ENCODE measurements at places on chromosomes 16 and 17.
A peak's percentile ranks its signal among the peaks of the same experiment; 100 is the strongest.

GRCh38 chr17:82985973-82986372 lies 93.4 kb upstream of the METRNL start:
- DNase-seq = peak; percentile 88

DNA sequence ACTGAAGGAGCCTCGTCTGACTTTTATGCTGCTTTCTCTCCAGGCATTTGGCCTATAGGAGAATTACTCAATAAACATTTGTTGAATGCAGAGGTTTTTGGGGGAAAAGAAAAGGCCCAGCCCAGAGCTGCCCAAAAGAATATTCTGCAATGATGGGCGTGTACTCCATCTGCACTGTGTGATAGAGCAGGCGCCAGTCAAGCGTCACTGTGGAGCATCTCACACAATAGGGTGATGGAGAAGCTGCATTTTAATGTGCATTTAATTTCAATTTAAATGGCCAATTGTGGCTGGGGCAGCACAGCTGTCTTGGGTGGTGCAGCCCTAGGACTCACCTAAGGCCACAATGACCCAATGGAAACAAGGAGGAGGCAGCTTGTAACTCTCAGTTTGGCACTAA lies 20.6 kb downstream of the GLYR1 start:
- no peak for DNase-seq

DNA sequence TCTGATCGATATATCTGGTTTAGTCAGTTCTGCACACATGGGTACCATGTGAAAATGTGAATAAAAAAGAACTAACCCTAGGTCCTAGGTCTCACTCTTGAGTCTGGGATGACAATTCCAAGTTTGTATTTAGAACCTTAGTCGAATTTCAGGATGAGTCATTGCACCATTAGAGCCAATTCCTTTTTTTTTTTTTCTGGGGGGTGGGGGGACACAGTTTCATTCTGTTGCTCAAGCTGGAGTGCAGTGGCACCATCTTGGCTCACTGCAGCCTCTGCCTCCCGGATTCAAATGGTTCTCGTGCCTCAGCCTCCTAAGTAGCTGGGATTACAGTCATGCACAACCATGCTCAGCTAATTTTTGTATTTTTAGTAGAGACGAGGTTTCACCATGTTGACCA lies 41.6 kb downstream of the SPAG9 start:
- DNase-seq = no peak

GRCh38 chr16:56451753-56452689 lies 667 bp downstream of the OGFOD1 start:
- DNase-seq = peak; percentile 49

GRCh38 chr17:29443041-29443739 lies 53.0 kb downstream of the TAOK1 start:
- no peak for DNase-seq

GRCh38 chr17:57783338-57783742 lies 38.2 kb upstream of the CCDC182 start:
- peak; percentile 80 for DNase-seq

DNA sequence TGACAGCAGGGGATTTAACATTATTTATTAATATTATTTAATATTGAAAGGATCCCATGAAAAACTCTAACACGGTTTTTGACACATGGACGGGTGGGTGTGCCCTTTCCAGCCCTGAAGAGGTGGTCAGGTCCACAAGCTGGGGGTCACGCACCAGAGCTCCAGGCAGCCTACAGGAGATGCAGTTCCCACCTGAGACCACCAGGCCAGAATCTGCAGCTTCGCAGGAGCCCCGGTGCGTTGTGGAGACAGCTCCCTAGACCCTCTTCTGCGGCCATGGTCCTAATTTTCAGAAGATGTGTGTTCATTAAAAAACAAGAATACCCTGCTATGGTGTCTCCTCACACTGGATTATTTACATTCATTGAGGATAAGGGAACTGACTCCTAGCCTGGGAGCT lies 331.1 kb downstream of the C16orf95 start:
- no peak for DNase-seq

DNA sequence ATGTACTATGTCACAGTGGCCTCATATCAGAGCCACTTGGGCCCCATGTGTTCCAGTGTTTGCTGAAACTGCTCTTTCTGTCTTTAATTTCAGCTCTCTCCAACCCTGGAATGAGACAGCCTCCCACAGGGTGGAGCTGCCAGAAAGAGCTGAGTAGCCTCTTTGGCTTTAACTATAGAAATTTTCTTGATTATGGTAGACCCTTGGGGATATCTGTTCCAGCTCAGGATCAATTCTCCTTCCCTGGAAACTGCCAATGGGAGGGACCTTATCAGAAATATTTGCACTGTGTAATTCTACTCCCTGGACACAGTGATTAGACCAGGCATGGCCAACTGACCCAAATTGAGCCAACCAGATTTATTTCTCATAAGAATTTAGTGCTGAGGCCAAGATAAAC lies 39.0 kb upstream of the KDM8 start:
- no peak for DNase-seq

GRCh38 chr16:77690416-77690815 lies 31.9 kb upstream of the NUDT7 start:
- no peak for DNase-seq

DNA sequence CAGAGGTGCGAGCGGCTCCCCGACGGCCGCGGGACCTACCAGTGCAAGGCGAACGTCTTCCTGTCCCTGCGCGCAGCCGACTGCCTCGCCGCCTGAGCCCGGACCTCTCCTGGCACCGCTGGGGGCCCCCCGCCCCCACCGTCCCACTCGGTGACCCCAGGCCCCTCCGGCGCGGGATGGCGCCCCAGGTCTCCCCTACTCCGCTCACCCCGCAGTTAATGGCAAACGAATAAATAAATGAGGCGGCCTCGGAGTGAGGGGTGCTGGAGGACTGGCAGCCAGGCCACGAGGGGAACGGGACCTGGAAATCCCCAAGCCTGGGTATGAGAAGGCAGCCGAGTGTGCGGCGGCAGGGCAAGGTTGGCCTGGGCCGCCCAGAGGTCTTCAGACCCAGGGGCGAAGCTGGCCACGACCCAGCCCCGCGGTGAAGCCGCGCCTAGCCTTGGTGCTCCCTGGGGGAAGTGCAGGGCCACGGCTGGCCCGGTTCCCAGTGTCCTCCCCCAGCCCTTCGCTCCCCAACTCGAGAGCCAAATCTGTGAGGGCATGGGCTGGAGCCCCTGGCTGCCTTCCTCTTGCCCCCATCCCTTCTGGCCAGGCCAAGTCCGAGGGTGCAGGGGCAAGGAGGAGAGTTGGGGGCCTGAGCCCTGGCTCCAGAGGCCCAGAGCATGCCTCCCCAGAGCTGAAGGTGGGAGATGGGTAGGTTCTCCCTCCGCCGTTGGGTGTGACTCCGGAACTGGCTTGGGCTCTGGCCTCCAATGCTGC lies 796 bp downstream of the NPB start:
- no peak for DNase-seq

DNA sequence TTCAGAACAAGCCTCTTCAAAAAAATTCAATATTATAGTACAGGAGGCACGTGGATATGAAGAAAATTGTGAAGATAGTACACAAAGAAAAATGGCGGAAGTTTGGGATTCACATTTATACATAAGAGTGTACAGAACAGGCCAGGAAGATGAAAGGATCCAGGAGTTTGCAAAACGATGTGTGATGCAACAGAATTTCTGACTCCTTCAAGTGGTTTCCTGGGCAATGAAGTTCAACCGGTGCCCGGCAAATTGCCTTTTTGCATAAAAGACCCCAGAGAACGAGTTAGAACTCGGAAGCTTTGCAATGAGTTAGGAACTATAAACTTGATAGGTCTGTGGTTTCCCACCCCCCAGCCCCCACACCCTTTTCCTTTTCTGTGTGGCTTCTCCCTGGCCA lies 189.1 kb downstream of the SALL1 start:
- DNase-seq = no peak

DNA sequence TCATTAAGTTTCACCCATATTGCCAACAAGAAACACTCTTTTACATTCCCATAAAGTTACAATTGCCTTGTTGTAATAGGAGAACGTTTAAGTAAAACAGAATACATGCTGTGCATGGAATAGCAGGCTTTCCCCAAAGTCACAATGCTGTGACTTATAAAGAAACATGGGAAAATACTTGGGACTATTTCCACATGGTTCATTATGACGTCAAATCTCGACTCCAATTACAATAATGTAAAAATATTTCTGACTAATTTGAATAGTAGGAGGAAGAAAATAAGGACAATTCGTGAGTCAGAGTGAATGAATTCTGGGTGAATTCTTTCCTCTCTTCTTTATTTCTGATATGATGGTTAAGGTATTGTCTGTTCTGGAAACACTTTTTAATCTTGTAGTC lies 52.8 kb downstream of the CDH11 start:
- DNase-seq = no peak

GRCh38 chr16:79272141-79272577 lies 328.4 kb downstream of the MAF start:
- peak; percentile 86 for DNase-seq

- DNase-seq = peak; percentile 58
Measured at GRCh38 chr16:88453611-88454522, 787 bp downstream of the ZFPM1 start.

GRCh38 chr16:85648805-85649204 lies 35.7 kb downstream of the GSE1 start:
- DNase-seq = no peak

- no peak for DNase-seq
Measured at GRCh38 chr16:85628645-85629044, 15.5 kb downstream of the GSE1 start.

DNA sequence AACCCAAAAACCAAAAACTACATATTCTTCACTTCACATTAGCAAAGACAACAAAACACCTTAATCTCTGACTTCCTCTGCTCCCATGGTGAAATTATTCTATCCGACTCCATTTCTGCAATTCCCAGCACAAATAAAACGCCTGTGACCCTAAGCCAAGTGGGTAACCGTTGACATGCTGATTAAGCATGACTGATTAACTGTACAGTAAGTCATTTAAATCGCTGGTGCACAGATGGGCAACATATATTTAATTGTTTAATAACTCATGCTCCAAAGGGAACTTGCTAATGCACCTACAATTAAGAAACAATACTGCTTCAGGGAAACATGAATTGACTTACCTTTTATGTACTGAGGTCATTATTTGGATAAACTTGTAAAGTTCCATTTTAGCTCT lies 436.7 kb downstream of the KIF2B start:
- DNase-seq = no peak

GRCh38 chr16:1450218-1450617 lies 5.9 kb upstream of the CCDC154 start:
- DNase-seq = no peak

- DNase-seq = no peak
Measured at GRCh38 chr17:34750004-34750403, 170.6 kb downstream of the TMEM132E start.

DNA sequence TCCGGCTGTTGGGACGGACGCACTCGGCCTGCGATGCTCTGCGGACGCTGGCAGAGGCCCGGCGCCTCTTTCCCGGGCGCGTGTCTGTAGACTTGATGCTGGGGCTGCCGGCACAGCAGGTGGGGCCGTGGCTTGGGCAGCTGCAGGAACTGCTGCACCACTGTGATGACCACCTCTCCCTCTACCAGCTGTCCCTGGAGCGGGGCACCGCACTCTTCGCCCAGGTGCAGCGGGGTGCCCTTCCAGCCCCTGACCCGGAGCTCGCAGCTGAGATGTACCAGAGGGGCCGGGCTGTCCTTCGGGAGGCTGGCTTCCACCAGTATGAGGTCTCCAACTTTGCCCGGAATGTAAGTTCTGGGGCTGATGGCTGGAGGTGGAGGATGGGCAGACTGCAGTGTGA lies 3.5 kb downstream of the RSAD1 start:
- DNase-seq = no peak

- no peak for DNase-seq
Measured at GRCh38 chr17:59372138-59372751, 40.8 kb downstream of the YPEL2 start.

DNA sequence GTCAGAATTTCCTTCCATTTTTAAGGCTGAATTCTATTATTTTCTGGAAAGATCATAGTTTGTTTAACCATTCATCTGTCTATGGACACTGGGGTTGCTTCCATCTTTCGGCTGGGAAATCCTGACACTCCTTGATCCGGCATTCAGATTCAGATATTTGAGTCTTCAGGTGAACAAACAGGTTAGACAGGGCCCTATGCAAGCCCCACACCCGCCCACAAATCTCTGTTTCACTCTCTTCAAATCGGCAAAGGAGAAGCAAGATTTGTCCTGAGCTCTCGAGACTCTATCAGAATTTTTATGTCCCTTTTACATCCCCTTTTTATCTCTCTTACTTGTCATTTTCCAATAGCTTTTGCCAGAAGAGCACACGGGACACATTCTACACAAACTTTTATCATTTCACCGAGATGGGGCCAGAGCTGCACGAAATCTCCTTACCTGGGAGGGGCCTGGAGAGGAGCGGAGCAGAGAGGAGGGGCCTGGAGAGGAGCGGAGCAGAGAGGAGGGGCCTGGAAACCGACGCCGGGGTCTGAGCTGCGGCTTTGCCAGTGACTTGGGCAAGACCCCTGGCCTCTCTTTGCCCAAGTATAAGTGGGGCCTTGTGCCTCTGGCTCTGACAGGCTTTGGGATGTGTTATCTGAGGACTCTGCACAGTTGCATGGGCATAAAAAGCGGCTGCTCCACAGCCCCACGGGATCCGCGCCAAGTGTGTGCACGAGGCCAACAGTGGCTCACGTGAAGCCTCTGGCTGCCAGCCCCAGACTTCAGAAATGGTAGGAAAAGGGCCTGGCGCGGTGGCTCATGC lies 54.3 kb upstream of the RBFOX3 start:
- DNase-seq = no peak

DNA sequence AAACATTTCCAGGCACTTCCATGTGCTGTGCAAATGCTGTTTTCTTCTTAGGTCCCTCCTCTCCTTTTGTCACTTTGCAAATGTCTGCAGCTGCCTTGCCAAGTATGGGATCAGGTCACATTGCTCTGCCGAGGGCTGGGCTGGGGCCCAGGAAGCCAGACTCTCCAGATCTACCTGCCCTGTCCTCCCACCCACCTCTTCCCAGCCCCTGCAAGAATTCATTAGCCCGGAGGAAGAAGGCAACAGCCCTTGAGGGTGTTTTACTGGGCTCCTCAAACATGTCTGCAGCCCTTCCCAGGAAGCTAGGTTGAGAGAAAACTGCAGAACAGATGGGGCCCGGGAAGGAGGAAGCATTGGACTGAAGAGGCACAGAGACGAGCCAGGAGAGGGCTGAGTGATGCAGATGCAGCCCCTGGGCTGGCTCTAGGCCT lies 47.1 kb downstream of the WSB1 start:
- no peak for DNase-seq

DNA sequence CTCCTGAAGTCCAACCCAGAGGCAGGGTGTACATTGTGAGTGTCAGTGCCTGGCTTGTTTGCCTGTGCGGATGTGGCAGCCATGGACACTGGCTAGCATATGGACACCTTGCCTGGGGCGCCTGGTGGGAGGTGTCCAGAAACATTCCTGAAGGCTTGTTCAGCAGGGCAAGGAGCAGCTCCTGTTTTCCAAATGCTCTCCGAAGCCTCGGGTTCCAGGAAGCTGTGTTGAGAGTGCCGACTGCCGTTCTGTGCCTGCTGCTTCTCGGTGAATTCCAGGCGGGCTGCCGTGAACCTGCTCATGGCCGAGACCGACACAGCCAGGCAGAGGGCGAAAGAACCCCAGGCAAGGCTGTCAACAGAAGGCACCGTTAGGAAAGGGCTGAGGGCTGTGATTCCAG lies 10.9 kb upstream of the DHRS7C start:
- DNase-seq = no peak

GRCh38 chr17:39054111-39054645 lies 87.0 kb upstream of the FBXO47 start:
- no peak for DNase-seq

Measured in activated CD8-positive, alpha-beta memory T cell treated with anti-CD3 and anti-CD28 coated beads, Interleukin-2, amount 10 ng/mL, durations not matched to agents 7 days and 5 days (primary cell).